ENCODE measurements at places on chromosomes 1 and 21.

- DNase-seq, result no peak
These were observed 340.0 kb upstream of the NFIA start for GRCh38 chr1:60742339-60742738.

GRCh38 chr1:180603850-180604226 lies 28.0 kb upstream of the XPR1 start:
- no peak for DNase-seq

GRCh38 chr1:167623951-167624350 lies 6.1 kb upstream of the RCSD1 start:
- DNase-seq, result no peak

GRCh38 chr1:28028873-28029654 lies 59.3 kb downstream of the EYA3 start:
- peak; percentile 34 for DNase-seq

GRCh38 chr21:34844013-34844923 lies 175.5 kb downstream of the CLIC6 start:
- peak; percentile 58 for DNase-seq

DNA sequence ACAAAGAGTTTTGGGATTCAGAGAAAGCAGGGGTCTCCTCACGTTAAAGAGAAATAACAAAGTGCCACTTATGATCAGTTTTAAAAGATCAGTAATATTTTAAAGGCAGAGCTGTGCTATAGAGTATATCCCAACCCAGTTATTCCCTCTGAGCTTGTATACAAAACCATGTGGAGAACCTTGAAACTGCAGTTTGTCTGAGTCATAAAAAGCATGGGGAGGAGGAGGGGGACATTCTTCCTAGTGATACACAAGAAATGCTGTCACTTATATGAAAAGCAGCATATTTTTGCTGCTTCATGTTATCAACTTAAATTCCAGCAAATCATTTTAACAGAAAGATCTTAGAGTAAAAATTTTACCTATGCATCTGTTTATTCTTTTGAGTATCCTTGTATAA lies 244.5 kb downstream of the GPR52 start:
- DNase-seq, result peak; percentile 41

DNA sequence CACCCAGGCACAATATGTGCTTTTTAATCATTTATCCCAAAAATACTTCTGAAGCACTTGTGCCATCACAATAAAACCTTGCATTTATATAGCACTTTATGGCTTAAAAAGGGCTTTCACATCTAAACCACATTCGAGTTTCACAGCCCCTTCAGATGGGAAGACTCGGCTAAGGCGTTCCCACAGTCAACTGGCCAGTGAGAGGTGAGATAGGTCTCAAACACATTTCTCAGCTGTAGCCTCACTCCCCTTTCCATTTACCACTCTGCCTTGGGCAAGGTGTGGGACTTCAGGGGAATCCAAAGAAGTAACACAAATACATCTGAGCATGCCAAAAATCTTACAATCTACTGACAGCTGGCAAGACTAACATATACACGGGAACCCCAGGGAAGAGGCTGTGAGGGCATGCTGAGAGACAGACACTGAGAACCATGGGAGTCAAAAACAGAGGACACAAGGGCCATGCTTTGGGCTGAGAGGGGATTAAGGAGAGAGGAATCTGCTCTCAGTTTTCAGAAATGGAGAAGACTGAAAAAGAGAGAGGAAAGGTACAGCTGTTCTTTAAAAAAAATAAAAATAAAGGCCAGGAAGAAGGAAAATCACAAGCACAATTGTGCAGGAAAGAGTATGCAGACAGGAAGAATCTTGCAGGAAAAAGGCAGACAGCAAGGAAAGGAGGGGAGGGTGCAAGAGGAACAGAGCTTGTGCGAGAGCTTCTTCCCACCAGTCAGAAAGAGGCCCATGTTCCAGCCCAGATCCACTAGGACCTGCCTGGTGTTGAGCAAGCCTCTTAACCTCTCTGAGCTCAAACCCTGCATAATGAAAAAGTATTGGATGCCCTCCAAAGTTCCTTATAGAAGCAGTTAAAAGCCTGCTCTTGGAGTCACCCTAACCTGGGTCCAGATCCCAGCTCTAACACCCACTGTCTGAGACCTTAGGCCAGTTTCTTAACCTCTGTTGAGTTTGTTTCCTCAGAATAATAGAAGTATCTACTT lies 73.5 kb downstream of the JAK1 start:
- DNase-seq, result peak; percentile 47

GRCh38 chr1:63622849-63623566 lies 29.8 kb downstream of the PGM1 start:
- DNase-seq, result no peak

DNA sequence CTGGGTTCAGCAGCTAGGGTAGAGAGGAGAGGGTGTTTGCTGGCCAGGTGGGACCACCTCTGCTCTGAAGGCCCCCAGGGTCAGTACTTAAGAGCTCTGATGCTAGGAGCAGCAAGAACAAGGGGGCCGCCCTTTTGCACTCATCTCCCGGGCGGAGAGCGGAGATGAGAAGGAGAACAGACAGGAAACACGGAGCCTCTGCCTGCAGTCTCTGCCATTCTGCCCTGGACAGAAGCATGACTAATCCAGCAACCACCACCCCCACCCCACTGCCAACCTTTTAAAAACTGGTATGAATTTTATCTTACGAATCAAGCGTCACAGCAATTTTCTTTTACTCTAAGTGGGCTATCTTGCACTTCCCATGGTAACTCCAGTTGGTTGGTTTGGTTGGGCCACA lies 34.5 kb downstream of the PARP1 start:
- DNase-seq, result no peak

DNA sequence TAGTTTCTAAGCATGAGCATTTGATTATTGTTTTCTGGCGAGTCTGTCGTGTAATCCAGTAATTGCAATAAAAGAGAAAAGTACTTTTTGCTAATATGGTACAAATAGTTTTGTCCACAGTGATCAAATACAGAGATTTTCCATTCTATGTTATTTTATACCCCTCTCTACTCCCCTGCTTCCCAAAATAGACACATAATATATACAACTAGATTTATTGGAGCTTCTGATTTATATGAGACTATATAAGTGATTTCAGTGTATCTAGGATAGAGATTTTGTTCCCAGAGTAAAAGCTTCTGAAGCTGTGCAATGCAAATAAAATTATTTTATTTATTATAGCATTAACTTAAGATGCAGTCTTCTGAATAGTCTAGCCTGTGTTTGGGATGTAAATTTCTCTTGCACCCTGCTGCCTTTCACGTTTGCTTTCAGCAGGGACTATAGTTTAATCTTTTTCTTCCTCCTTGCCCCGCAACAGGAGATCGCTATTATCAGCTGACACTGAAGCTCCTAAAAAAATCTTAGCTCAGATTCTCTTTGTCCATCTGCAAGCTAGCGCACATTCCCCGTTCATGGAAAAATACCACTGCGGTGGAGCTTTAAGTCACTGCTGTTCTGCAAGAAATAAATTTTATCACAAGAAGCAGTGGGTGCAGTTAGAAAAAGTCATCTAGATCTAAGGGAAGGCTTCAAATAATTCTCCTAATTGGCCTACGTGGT lies 273.3 kb downstream of the DISC1 start:
- no peak for DNase-seq

- no peak for DNase-seq
These were observed 92.2 kb downstream of the GRIK3 start for GRCh38 chr1:36942148-36942547.
